ENCODE measurements at places on chromosomes 3 and 15.
A peak's percentile ranks its signal among the peaks of the same experiment; 100 is the strongest.

GRCh38 chr3:130907500-130907899 is 13.6 kb downstream of the ATP2C1 start:
- DNase-seq, result no peak

- DNase-seq, result no peak
Measured at GRCh38 chr3:68288085-68288484, 633.7 kb upstream of the SUCLG2 start.

GRCh38 chr3:12509466-12509865 is 25.2 kb downstream of the TSEN2 start:
- no peak for DNase-seq

GRCh38 chr3:133074977-133075376 is 36.8 kb downstream of the TMEM108 start:
- no peak for DNase-seq

GRCh38 chr3:101803173-101803782 is 24.3 kb downstream of the NXPE3 start:
- peak; percentile 14 for DNase-seq

DNA sequence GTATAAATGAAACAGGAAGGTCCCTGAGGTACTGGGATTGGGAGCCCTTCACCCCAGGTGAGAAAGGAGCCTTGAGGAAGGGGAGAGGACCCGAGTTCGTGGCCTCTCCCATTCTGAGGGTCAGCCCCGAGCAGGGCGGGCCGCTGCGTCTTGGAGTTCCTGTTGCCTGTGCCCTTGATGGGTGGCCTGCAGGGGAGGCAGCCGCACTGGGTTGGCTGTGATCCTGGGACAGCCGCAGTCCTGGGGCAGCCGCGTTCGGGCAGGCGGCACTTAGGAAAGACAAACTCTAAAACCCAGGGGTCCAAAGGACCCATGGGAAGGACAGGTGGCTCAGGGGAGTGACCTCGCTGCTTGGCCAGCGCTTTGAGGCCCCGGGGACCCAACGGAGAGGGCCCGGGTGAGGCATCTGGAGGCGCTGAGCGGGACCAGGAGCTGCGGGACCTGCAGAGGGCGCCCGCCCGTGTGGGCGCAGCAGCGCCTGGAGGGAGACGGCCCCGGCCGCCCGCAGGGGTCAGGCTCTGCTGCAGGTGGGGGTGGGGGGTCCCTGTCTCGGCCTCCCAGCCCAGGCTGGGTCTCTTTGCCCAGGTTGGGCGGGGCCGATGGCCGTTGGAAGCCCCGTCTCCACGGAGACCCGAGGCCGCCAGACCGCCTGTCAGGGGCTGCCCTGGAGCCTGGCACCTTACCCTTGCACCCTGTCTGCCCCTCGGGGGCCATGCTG is 65.1 kb downstream of the HMCES start:
- no peak for DNase-seq

- DNase-seq, result peak; percentile 23
Measured at GRCh38 chr15:69154684-69155083, 5.8 kb upstream of the GLCE start.

DNA sequence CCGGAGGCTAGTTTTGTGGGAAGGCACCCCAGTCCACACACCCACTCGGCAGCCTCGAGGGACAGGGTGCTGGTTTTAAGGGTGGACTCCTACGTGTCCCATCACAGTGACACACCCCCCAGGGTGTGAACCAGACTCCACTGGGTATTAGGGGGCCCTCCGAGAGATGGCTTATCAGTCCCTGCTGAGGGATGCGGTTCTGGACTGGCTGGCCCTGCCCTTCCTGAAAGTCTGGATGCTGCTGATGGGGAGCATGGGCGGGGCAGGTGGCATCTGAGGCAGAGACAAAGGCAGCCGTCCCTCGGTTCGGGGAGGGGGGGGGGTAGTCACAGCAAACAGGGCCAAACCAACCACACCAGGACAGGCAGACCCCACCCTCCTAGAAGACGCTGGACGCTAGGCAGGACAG is 939 bp upstream of the ULK3 start:
- no peak for DNase-seq

DNA sequence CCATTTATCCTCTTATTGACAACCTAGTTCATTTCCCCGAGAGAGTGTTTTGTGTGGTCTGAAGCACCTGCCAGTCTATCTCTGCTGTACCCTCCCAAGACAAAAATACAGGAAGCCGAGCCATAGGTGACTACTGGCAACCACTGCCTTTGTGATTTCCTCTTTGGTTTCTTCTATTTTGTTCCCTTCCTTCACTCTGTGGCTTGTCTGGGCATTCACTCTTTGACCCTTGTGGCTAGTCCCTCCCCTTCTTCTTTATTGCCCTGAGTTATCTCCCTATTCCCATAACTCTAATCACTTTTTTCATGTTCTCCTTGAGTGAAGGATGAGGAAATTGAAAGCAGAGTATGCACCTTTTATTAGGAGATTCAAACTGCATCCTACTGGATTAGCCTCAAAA is at the start of gene ADGRG7:
ADGRG7 (plus strand) TSS at position 297 of the 400 bp plus-strand sequence. CDS start 256 bp downstream, outside the sequence.
- no peak for DNase-seq

DNA sequence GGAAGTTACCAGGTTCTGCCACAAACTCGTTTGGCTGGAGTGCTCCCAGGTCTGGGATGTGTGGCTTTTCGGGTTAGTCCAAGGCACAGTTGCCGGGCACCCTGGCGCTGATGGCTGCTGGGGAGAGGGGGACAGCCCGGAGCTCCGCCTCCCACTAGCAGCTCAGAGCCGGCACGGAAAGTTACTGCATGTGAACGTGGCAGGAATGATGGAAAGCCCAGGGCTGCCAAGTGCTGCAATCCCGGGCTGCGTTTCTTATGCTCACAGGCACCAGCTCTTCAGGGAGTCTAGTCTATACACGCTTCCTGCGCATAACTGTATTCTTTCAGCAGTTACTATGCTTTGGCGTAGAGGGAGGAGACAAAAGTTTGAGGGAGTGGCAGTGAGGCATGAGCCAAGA is 141.8 kb upstream of the ICE2 start:
- DNase-seq, result no peak

GRCh38 chr3:43246976-43247375 is 39.4 kb upstream of the SNRK start:
- DNase-seq, result no peak

DNA sequence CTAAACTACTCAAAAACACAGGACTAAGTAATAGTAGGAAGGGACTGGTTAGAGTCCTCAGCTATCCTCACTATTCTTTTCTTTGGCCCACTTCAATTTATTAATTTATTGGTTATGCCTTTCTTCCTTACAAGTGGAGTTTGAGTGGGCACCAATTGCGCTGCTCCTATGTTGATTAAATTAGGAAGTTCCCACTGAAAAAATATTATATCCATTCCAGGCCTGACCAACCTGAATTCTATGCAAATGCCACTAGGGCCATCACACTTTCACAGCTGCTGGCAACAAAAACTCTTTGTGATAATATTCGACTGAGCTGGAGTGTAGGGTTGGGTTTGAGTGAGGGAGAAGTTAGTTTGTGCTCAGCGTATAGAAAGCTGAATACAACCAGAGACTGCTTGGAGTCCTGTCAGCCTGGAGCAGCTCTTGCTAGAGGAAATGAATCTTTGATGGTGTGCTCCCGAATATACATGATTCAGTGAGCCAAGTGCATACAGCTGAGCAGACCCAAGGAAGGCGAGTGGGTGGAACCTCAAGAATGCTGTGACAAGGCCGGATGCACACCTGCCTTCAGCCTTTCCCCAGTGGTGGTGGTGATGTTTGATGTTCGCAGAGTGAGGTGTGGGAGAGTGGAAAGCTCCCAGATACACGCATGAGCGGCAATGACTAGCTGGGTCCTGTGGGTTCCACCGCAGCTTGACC is 1.5 kb downstream of the ARHGEF3 start:
- no peak for DNase-seq

GRCh38 chr15:26736502-26737248 is 36.2 kb downstream of the GABRB3 start:
- DNase-seq, result no peak

- DNase-seq, result peak; percentile 48
Measured at GRCh38 chr3:13282986-13283876, 136.9 kb downstream of the NUP210 start.

DNA sequence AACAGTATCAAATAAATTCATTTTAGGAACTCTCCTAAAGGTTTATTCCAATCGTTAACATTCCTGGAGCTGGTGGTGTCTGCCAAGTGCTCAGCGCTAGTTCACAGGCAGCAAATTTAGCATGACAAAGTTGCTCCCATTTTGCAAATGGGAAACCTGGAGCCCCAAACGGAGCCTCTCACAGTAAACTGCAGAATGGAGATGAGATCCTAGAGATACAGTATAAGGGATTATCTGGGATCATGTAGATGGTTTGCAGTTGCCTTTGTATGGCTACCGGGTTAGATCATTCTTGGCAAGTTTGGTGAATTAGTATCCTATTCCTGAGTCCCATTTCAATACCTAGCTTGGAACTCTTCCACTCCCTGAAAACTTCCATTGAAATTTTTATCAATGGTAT is 173.7 kb downstream of the CDIN1 start:
- DNase-seq, result no peak

GRCh38 chr3:160671231-160671630 is 5.7 kb upstream of the ARL14 start:
- no peak for DNase-seq

DNA sequence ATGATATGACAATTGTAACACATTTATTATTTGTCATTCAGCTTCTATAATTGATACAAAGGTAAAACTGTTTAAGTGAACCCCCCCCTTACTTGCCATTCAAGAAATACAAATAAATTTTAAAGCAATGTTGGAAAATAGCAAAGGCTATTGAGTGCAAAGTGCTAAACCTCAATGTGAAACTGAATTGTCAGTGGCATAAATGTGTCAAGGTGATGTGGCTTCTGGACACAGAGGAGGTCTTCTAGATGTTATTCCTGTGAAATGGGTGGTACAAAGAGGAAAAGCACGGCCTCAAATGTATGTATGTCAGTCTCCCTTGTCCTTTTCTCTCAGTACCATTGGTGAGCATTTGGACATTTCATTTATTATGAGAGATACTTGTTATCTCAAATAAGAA is 149.4 kb downstream of the MCTP2 start:
- no peak for DNase-seq

DNA sequence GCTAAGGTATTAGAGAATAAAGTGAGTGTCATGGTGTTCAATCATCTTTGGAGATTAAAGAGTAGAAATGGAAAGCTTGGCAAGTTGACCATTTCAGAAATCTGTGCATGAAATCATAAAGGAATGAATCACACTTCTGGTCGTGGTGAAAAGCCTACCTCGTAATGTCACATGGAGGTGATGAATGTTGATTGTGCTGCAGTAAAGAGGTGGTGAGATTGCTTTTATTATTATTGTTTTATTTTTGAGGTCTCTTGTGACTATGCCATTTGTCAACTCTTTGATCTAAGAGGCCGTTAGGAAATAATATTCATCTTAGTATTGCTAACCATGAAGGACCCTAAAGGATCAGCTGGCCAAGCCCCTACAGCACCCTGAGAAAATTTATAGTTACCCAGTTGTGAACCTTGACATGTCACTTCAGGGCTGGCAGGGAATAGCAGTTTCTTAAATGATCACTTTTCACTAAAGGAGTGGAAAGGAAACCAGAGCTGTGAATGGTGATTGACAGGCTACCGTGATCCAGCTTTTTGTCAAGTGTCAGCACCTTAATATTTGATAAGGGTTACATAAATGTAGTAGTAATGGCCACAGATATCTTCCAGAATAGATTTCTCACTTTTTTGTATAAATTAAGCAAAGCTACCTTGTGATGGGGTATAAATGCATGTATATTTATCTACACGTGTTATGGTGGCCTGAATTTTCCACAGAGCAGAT is 203.9 kb downstream of the PTPRG start:
- no peak for DNase-seq

DNA sequence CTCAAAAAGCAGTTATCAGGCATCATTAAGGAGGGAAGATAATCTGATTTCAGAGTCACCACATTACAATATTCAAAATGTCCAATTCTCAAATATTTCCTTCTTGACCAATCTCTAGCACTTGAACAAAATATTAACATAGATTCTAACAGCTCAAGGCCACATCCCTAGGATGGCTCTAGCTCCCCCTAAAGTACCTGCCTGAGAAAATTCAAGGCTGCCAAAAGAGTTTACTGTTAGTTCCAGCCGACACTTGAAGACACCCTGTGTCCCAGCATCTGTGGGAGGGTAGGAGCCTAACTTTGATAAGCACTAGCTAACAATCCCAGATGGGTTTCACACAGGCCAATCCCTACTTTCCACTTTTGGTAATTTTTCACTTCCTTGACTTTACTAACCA is 10.4 kb downstream of the NSMCE3 start:
- DNase-seq, result no peak

- no peak for DNase-seq
Measured at GRCh38 chr3:164113371-164114332, 964.6 kb downstream of the SI start.

GRCh38 chr15:44082558-44083157 is 112.4 kb downstream of the FRMD5 start:
- no peak for DNase-seq

DNA sequence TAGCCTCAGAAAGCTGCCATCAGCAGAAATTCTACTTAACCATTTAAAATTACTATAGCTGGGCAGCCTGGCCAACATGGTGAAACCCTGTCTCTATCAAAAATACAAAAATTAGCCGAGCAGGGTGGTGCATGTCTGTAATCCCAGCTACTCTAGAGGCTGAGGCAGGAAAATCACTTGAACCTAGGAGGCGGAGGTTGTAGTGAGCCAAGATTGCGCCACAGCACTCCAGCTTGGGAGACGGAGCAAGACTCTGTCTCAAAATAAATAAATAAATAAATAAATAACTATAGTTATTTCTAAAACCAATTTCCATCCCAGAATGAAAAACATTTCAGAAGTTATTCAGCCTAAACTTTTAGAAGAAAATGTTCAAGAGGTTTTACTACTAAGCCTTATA is 25.1 kb downstream of the LRRFIP2 start:
- DNase-seq, result no peak
